ENCODE measurements at places on chromosomes 11 and 22.

DNA sequence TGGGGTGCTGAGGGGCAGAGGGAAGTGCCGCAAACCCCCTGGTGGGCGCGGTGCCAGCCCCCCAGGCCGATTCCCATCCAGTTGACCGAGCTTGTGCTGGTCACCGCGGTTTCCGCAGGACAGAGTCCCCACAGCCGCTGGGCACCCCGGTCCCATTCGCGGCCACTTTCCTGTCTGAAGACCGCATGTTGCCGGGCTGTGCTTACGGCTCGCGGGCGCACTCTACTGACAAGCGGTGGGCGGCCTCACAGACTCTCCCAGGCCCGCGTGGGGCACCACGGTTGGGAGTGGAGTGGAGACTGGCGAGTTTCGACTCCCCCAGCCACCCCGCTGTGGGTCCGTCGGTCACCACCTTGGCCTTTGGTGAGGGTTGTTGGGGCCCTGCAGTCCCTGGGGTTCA is 648 bp upstream of the H19 start:
- no peak for DNase-seq

DNA sequence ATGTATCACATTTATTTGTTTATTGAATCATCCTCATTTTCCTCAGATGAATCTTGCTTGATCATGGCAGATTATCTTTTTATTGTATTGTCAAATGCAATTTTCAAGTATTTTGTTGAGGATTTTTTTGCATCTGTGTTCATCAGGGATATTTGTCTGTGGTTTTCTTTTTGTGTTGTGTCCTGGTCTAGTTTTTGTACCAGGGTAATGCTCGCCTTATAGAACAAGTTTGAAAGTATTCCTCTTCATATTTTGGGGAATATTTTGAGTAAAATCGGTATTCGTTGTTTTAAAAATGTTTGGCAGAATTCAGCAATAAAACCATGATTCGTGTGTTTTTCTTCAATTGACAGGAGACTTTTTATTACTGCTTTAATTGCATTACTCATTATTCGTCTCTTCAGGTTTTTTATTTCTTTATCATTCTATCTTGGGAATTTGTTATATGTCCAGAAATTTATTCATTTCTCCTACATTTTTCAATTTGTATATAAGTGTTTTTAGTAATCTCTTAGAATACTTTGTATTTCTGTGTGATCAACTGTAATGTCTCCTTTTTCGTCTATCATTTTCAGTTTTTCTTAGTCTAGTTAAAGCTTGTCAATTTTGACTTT is 113.4 kb upstream of the SERPIND1 start:
- no peak for DNase-seq

DNA sequence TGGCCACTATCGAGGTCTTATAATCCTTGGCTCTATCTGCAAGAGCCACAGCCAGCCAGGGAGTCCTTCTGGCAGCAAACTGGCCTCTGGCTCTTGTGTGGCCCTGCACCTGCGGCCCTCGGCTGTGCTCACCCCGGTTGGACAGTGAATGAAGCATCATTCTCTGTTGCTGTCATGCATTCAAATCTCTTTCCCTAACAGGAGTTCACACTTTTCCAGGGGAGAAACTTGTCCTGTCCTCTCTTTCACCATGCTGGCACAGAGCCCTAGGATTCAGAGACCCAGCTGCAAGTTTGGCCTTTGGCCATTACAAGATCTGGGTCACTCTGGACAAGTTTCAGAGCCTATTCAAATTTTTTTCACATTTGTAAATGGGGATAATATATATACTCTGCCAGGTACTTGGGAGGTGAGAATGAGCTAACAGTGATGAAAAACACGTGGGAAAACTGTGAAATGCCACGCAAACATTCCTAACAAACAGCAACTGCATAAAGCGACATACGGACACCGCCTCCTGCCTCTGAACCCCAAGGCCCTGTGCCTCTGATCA is 34.2 kb downstream of the TMEM184B start:
- no peak for DNase-seq

DNA sequence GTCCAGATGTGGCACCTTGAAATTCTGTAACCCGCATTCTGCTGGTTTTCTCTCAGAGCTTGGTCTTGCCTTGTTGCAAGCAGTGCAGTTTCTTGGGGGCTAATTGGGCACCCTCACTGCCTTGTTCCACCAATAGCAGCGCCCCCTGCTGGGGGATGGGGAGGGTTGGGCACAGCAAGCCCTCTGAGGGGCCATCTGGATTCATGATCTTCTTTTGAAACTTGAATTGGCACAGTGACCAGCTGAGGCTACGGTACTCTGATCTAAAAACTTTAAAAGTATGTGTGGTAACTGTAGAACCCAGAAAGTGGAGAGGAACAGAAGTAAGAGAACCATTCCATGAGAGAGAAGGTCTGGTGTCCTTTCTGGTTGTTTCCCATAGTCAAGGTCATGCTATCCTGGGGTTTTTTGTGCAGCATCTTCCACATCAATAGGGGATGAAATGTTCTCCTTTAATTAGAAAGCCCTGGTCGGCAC is 64.2 kb downstream of the MED15 start:
- peak; percentile 49 for DNase-seq

- DNase-seq: no peak
Measured at GRCh38 chr22:49191506-49191980, 636.1 kb downstream of the BRD1 start.

- no peak for DNase-seq
Measured at GRCh38 chr11:7655253-7656217, 17.8 kb downstream of the CYB5R2 start.

GRCh38 chr22:48974443-48975315 is 853.0 kb downstream of the BRD1 start:
- no peak for DNase-seq

- no peak for DNase-seq
Measured at GRCh38 chr11:57585301-57585700, 12.2 kb upstream of the SERPING1 start.

DNA sequence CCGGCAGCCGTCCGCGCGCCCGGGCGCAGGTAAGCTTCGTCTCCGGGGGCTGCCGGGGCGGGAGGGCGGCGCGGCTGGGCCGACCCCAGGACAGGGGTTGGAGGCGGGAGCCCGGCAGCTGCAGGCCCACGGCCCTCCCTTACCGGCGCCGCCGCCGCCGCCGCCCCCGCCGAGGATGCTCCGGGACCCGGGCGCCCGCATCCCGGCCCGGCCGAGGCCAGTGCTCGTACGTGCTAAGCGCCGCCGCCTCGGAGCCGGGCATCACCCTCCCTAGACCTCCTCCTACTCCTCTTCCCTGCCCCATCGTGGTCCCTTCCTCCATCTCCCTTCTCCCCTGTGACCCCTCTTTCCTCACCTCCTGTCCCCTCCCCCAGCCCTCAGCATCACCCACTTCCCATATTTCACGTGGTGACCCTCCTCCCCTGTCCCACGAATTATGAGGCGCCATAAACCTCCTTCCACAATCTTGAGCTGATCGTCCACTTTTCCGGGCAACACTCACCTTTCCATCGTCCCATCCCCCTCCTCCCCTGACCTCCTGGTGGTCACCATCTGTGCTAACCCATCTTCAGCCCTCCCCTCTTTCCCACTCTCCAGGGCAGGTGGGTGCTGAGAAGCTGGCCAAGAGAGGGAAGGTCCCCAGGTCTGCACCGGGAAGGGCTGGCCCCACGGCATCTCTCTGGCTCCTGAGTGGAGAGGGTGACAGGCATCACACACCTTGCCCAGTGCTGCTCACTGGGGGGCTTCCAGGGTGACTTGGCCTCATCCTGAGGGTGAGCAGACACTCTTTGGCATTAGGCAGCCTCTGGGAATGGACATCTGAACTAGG is 612 bp downstream of the ASPHD2 start:
- no peak for DNase-seq

DNA sequence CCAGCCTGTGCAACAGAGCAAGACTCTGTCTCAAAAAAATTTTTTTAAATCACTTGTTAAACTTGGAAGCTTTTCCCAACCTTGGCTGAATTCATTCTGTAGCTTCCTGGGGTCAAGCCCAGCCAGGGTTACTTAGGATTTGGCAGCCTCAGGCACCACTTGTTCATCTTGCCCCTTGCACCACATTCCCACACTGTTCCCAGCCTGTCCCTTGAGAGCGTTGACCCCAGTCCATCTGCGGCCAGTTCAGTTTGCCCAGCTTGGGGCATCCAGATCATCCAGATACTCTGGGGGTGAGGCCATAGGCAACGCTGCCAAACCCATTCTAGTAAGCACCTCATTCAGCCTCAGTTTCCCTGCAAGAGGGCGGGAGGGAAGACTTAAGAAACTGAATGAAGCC is 8.7 kb upstream of the THRSP start:
- DNase-seq: no peak

DNA sequence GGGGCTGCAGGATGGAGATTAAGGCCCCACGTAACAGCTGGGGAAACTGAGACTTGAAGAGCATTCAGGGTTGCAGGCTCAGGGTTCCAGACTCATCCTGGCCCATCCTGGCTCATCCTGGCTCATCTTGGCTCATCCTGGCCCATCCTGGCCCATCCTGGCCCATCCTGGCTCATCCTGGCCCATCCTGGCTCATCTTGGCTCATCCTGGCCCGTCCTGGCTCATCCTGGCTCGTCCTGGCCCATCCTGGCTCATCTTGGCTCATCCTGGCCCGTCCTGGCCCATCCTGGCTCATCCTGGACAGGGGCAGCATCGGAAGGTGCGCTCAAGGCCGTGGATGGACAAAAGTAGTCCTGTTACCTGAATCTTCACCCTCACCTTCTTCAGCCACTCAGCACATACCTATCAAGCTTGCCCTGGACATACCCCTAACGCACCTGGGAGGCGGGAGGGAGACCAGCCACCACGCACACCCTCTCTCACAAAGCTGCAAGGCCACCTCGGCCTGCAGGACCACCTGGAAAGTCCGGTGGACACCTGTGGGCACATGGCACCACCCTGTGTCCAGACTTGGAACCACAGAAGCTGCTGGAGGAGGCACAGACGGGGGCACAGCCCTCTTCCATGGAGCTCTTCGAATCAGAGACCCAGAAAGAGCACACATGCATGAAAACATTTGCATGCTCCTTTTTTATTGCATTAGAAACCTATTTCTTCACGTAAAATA is 20.3 kb upstream of the NLRP6 start:
- DNase-seq: no peak

DNA sequence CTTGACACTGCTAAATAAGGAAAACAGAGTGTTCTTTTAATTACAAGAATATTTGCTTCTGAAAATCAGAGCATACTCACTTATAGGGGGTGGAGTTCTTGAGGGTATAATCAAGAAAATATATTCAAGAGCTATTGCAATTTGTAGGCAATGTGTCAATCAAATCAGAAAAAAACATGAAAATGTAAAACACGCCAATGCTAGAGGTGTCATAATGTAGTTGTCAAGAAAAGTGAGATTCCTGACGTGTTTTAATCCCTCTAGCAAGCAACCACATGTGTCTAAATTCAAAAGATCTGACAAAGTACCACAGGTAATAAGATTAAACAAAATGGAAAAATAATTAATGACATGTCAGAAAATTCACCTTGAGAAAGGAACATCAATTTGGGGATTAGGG is 1440.7 kb upstream of the RAG2 start:
- no peak for DNase-seq

GRCh38 chr11:84117394-84117793 is 831.2 kb upstream of the CCDC90B start:
- no peak for DNase-seq

DNA sequence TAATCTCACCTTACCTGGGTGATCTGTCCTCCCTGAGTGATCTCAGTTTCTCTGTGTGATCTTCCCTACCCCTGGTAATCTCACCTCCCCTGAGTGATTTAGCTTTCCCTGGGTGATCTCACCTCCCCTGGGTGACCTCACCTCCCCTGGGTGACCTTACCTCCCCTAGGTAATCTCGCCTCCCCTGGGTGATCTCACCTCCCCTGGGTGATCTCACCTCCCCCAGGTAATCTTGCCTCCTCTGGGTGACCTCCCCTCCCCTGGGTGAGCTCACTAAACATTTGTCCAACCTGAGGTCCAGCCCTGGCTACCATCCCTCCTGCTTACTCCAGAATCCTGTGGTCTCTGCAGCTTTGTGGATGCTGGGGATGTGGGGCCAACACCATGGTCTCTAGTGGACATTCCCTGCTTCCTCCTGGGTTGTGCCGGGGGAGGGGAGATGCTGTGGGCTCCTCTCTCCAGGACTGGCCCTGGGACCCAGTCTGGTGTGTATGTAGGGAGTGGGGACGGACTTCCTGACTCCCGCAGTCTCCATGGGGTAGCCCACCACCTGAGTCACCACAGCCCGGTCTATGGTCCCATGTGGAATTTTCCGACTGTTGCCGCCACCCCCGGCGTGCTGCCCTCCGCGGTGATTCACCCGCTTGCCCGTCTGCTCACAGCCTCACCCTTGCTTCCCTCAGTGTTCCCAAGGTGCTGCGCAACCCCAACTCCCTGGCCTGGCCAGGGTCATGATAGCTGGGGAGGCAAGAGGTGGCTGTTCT is 9.9 kb downstream of the LSP1 start:
- DNase-seq: no peak

DNA sequence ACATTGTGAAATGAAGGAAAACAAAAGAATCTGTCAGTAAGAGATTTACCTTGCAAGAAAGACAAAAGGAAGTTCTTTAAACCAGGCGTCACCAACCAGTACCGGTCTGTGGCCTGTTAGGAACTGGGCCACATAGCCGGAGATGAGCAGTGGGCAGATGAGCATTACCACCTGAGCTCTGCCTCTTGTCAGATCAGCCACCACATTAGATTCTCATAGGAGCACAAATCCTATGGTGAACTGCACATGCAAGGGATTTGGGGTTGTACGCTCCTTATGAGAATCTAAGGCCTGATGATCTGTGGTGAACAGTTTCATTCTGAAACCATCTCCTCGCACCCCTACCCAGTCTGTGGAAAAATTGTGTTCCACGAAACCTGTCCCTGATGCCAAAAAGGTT is 108.2 kb downstream of the CYP2R1 start:
- no peak for DNase-seq

- no peak for DNase-seq
Measured at GRCh38 chr22:29811377-29811776, 26.7 kb downstream of the ASCC2 start.

DNA sequence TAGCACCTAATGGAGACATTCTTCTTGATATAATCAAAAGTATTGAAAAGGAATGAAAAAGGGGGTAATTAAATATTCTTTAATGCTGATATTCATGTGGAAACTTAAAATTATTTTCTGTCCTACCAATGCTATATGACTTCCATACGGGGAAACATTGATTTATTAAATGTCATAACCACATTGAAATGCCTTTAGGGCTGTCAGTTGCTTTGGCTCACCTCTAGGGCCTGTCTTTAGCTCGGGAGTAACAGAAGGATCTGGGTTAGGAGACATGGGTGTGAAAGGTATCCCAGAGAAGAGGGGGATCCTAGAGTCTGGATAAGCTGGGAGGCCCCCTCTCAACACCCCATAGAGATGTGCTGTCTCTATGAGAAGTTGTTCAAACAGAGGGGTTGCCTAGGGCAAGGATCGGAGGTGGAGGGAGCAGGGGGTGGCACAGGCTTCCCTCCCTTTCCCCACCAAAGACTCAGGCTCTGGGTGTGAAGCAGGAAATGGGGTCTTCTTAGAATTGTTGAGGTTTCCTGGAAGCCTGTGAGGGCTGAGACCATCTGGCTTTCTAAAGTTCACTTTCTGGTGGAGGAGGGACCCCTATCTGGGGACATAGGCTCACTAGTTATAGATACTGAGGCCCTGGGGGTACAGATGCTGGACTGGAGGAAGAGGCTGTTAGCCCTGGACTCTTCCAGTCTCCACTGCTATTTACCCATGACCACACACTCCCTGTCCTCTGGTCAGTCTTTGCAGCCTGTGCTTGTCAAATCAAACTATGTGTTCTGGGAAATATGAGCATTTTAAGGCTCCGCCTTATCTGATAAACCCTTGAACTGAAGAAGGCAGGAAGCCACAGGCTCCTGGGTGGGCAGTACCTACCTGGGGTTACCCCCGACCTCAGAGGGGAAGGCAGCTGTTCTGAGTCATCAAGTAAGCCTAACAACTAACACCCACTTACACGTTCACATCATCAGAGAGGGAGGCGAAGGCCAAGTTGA is 55.8 kb upstream of the RRAS2 start:
- DNase-seq: peak; percentile 48

- no peak for DNase-seq
Measured at GRCh38 chr22:46622081-46622521, 1.9 kb downstream of the GRAMD4 start.

Data from activated CD4-positive, alpha-beta T cell treated with anti-CD3 and anti-CD28 coated beads for 1 hour (primary cell).